ENCODE measurements at places on chromosomes 12 and 14. TPM values are rescaled to one million over a fixed set of nuclear protein-coding genes. Genes with fewer than 3 reads are reported as not detected.

GRCh38 chr12:65916991-65917695, 92.9 kb downstream of the HMGA2 start:
- no peak for DNase-seq

GRCh38 chr12:103313894-103314293, 181.9 kb downstream of the C12orf42 start:
- DNase-seq, result no peak

Gene CD63
- total RNA-seq, result 83.9 TPM

DNA sequence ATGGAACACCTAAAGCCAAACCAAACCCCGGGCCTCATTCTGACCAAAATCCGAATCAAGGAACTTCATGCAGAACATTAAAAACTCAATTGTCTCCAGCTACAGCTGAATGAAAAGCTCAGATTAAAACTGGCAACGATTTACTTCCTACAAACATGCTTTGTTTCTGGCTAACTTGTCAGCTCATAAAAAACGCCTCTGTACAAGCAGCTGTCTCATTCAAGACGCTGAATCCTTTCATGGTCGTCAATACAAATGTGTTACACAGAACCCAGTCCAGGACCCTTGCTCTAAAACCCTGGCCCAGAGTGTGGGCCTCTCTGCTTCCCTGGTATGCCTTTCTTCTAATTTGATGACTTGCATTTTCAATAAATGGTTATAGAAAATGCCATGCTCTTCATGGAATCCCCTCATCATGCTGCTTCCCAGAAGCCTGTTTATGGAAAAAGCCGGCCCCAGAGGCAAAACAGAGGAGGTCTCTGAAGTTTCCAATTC, 183.1 kb downstream of the PHLDA1 start:
- DNase-seq, result no peak

Gene CMKLR1
- total RNA-seq, result not detected

Gene KRT72
- 1.6 TPM for total RNA-seq

DNA sequence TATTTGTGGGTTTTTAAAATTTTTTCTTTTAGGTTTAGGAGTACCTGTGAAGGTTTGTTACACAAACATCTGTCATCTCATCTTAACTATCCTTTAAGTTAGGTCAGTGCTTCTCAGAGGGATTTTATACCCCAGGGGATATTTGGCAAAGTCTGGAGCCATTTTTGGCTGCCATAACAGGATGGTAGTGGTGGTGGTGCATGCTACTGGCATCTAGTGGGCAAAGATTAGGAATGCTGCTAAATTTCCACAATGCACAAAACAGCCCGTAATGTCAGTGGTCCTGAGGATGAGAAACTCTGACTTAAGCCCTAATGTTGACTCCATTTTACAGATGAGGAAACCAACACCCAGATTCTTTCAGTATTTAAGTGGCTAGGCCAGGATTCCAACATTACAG, 85.2 kb upstream of the MYF6 start:
- no peak for DNase-seq

GRCh38 chr12:54958048-54958658, 26.4 kb downstream of the TESPA1 start:
- DNase-seq, result peak; percentile 39

Gene DBX2
- total RNA-seq, result not detected

GRCh38 chr12:11980115-11980514, 90.6 kb upstream of the BCL2L14 start:
- DNase-seq, result no peak

Gene WSCD2
- total RNA-seq, result 0.60 TPM

DNA sequence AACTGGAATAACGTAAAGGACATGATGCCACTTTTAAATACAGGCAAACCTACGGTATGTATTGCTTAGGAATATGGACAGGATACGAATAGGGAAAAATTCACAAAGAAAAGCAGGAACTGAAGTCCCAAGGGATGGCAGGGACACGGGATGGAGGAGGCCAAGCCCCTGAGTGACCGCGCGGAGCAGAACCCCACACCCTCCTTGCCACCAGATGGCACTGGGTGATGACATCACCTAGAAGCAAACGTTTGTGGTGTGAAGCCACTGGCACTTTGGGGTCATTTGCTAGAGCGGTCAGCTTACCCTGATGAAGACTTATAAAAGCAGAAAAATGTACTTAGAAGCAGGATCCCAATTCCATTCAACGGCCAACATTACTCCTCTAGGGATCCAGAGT, 9.4 kb downstream of the DHX37 start:
- DNase-seq, result no peak

Gene PMCH
- not detected for total RNA-seq

DNA sequence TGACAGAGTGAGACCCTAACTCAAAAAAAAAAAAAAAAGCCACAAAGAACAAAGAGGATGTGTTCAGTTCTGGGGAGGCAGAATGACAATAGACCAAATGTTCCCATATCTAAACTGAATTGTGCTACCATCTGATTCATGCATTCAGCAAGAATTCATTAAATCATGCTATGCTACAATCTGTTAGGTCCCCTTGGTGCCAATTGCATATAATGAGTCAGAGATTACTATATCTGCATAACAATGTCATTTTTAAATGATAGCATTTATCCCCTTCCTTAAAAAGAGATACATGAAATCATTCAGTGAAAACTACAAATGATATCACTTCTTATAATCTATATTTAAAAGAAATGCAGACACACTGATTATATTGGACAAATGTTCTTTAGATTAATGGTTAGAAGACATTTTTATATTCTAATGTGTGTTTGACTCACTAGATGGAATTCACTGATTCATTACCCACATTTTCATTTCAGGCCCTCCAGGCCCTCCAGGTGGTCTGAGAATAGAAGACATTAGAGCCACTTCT, 207.6 kb upstream of the PDZRN4 start:
- no peak for DNase-seq

DNA sequence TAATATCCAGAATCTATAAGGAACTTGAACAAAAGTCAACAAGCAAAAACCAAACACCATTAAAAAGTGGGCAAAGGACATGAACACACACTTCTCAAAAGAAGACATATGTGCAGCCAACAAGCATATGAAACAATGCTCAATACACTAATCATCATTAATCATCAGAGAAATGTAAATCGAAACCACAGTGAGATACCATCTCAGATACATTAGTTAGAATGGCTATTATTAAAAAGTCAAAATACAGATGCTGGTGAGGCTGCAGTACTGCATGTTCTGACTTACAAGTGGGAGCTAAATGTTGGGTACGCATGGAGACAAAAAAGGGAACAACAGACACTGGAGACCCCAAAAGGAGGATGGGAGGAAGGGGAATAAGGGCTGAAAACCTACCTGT, 67.1 kb downstream of the BLTP3B start:
- DNase-seq, result no peak
